ENCODE measurements at places on chromosomes 3 and 15.

DNA sequence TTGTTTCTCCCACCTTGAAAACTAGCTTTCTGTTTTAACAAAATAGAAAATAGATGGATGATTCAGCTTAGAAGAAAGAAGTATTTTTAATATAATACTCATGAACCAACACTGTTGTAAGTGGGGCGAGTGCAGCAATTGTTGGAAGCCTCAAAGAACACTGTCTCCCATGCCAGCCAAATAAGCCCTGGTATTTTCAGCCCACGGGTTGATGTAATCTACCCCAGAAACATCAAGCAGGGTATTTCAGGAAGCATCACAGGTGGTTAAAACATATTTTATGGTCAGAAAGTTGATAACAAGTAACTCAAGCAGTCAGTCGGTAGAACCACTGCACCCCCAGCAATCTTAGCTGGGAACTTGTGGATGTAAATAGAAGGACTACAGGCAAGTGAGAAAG is 115.9 kb downstream of the SV2B start:
- no peak for DNase-seq

GRCh38 chr3:5806192-5806591 is 618.7 kb downstream of the EDEM1 start:
- no peak for DNase-seq

GRCh38 chr15:76753771-76754170 is 151.4 kb downstream of the SCAPER start:
- DNase-seq, result no peak

GRCh38 chr3:159859836-159860235 is 128.8 kb upstream of the IL12A start:
- no peak for DNase-seq

DNA sequence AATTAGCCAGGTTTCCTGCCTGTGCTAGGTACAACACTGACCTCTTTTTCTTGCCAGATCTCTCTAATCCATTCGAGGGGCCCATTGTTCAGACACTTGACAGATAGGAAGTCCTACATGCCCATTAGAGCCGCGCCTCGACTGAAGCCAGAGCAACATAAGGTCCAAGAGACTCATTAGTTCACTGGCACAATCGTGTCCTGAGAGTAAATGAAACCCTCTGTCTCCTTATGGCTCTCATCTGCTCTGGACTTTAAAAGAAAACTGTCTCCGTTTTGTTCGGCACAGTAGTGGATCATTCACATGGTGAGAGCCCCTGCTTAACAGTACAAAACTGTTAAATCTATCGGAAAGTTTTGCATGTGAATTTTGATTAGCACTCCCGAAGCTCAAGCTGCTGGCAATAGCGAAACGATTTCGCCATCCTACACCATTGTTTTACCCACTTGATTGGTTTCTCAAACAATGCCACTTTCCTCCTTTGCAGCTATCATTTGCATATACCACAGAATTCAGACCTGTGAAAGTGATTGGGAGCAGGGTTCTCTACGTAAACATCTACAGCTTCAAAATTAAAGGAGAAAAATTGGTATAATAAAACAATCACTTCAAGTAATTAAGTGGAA is 19.0 kb upstream of the C15orf61 start:
- no peak for DNase-seq

DNA sequence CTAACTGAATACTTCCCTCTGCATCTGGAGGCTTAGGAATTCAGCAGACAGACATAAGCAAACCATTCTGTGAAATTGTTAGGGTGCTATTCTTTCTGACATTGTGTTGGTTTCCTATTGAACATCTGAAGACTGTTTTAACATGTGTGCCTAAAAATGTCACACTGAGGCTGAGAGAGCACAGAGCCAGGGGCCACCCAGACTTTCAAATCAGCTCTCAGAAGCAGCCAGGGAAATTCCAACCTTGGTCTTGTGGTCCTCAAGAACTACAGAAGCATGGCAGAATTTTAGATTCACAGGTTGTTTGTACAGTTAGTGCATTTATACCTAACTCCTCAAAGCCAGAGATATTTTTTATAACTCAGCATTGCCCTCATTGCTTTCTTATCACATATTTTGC is 929.2 kb upstream of the CFAP20DC start:
- no peak for DNase-seq

DNA sequence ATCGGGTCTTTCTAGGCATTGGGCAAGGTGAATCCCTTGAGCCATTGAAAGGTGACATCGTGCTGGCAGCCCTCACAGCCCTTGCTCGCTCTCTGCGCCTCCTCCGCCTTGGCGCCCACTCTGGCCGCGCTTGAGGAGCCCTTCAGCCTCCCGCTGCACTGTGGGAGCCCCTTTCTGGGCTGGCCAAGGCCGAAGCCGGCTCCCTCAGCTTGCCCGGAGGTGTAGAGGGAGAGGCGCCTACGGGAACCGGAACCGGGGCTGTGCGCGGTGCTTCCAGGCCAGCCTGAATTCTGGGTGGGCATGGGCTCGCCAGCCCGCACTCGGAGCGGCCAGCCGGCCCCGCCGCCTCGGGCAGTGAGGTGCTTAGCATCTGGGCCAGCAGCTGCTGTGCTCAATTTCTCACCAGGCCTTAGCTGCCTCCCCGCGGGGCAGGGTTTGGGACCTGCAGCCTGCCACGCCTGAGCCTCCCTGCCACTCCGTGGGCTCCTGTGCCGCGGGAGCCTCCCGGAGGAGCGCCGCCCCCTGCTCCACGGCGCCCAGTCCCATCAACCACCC is 35.4 kb upstream of the INO80 start:
- DNase-seq, result no peak

- DNase-seq, result no peak
These were observed 374.7 kb downstream of the IL5RA start for GRCh38 chr3:2735392-2735894.

DNA sequence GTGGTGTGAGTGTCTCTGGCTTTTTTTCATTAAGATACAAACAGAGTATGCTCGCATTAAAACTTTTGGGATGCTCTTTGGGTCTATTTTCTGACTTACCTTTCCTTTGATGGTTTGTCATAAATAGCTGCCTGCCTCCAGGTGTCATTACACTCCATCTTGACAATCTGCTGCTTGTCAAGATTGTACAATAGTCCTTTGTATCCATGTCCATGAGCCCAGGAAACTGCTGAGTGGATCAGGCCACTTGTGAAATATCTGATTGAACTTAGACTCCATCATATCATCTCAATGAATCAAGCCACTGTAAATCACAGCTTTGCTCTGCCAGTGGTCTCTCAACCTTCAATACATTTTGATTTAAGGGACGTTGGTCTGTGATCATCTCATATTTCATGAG is 135.2 kb downstream of the ECT2 start:
- DNase-seq, result no peak

DNA sequence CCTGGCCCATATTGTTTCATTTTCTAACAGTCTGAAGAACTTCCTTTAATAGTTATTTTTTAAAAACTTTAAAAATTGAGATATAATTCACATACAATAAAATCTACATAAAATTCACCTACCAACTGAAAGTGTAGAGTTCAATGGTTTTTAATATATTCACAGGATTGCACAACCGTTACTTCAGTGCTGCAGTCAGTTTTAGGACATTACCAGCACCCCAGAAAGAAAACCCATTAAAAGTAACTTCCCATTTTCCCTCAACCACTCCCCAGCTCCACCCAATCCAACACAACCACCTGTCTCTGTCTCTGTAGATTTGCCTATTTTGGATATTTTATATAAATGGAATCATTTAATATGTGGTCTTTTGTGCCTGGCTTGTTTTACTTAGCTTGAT is 29.6 kb downstream of the MGA start:
- no peak for DNase-seq

- DNase-seq, result no peak
These were observed 302.0 kb downstream of the RYR3 start for GRCh38 chr15:33612721-33613304.
